ENCODE measurements at places on chromosomes 13 and 19.

DNA sequence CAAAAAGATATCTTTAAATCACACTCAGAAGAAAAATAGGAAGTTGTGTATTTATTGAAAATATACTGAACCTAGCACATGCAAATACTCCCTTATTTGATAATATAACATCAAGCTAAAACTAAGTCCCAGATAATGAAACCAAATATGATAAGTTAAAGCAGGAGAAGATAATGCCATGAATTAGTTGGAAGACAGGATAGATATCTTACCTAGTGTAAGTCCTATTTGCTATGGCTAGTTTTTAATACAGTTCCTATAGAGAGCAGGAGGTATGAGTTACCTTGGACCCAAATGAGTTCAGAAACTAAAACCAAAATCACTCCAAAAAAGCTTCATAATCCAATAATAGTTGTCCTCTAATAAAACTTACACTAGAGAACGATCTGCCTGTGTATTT is 1407.1 kb upstream of the MIR17HG start:
- no peak for DNase-seq

DNA sequence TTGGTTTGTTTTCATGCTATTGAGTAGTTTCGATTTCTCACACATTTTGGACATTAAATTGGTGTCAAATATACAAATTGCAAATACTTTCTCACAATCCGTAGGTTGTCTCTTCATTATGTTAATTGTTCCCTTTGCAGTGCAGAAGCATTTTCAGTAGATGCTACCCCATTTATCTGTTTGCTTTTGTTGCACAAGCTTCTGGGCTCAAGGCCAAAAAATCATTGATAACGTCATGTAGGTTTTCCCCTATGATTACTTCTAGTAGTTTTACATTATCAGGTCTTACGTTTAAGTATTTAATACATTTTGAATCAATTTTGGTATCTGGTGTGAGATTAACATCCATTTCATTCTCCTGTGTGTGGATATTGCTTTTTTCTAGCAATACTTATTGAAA is 14.0 kb upstream of the ZNF347 start:
- DNase-seq = no peak

GRCh38 chr19:6260912-6261650 is 18.7 kb downstream of the MLLT1 start:
- no peak for DNase-seq

- no peak for DNase-seq
Measured at GRCh38 chr13:34035676-34036325, 217.9 kb downstream of the RFC3 start.

GRCh38 chr13:109933476-109933875 is 147.1 kb upstream of the IRS2 start:
- DNase-seq = no peak

- DNase-seq = peak; percentile 2
Measured at GRCh38 chr19:39631178-39631577, 24.5 kb upstream of the LGALS16 start.
